Activated CD8-positive, alpha-beta T cell treated with anti-CD3 and anti-CD28 coated beads for 36 hours (primary cell): ENCODE measurements at places on chromosomes 2 and 18.
A peak's percentile ranks its signal among the peaks of the same experiment; 100 is the strongest.

GRCh38 chr2:177905640-177906039 is 166.9 kb downstream of the PDE11A start:
- H3K36me3 ChIP-seq, result no peaks in the 10 kb centered on the region
- H3K27me3 ChIP-seq, result peaks cover 4% of the 10 kb centered on the region
- DNase-seq, result no peak
- peaks cover 2% of the 10 kb centered on the region for H3K4me1 ChIP-seq

DNA sequence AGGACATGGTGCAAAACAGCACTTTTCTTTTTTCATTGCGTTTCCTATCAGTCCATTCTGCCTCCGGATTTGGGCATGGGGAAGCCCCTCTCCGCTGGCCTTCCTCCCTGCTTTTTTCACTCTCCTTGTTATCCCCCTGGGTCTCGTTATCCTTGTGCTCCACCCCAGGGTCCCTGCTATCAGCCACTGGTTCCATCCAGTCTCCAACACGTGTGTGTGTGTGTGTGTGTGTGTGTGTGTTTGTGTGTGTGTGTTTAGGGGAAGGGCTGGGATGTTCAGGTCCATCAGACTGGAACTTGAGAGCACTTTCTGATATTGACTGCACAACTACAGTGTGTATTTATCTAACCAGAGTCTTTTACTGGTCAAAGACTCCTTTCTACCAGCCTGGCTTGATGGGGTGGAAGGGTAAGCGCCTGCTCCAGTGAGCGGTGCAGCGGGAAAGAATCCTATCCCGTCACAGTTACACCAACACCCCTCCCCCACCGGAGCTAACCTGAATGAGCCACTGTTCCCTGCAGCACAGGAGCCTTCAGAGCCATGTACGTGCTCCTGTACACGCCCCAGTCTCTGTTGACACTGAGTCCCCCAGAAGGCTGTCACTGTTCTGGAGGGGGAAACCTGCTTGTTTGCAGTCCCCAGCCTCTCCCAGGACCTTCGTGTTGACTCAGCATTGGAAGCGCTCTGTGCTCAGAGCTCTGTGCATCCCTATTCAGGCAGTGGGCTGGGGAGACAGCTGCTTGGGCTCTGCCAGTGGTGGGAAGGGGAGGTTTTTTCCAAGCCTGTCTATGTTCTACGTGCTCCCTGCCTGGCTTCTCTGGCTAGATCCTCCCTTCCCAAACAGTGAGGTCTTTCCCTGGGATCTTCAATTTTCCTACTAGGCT is 4.6 kb downstream of the INHA start:
- H3K36me3 ChIP-seq, result no peaks in the 10 kb centered on the region
- H3K4me1 ChIP-seq, result no peaks in the 10 kb centered on the region
- no peak overlapping the region for H3K4me3 ChIP-seq
- no peak for DNase-seq

DNA sequence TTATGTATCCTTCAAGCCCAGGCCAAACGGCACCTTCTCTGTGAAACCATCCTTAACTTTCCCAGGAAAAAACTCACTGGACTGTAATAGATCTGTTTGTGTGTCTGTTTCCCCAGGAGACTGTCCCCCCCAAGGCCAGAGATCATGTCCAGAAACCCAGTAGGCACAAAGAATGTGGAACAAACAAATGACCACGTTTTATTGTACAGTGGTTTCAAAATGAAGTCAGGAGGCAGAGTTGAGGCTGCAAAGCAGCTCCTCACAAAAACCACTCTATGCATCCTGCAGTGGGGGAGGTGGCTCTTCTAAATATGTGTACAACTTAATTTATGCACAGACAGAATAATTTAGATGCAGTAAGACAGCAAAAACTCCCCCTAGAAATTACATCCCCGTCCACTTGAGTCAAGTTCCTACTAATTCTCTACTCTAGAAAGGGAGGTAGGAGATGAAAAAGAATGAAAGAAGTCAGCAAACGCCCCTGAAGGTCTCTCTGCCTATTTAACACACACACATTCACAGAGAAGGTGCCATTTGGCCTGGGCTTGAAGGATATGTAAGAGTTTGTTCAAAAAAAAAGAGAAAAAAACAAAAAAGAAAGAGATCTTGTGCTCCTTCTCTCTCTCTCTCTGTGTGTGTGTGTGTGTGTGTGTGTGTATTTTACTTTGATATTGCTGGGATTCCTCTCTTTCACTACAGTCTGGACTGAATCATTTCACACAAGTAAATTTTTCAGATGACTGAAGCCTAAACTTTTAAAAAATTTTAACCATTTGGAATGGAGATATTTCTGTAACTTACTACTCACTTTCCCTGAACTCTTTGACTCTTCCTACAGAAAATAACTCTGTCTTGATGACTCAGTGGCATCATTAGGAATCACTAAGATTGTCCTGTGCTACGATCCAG is 19.5 kb downstream of the BCL2 start:
- H3K4me1 ChIP-seq, result peaks cover 81% of the 10 kb centered on the region
- H3K27me3 ChIP-seq, result no peaks in the 10 kb centered on the region
- H3K27ac ChIP-seq, result peak overlapping the region; percentile 89
- DNase-seq, result peak; percentile 83
- peak overlapping the region; percentile 32 for H3K4me3 ChIP-seq

- no peak overlapping the region for H3K4me3 ChIP-seq
- H3K27me3 ChIP-seq, result no peaks in the 10 kb centered on the region
- peaks cover 5% of the 10 kb centered on the region for H3K36me3 ChIP-seq
- peaks cover 4% of the 10 kb centered on the region for H3K4me1 ChIP-seq
Measured at GRCh38 chr2:227363756-227364155, 15.3 kb downstream of the TM4SF20 start.

GRCh38 chr2:224393157-224393872 is 8.6 kb downstream of the FAM124B start:
- H3K36me3 ChIP-seq, result no peaks in the 10 kb centered on the region
- no peaks in the 10 kb centered on the region for H3K4me1 ChIP-seq
- no peak for DNase-seq
- no peak overlapping the region for H3K4me3 ChIP-seq
- H3K27ac ChIP-seq, result no peak overlapping the region

GRCh38 chr18:44502790-44503189 is 177.9 kb upstream of the SETBP1 start:
- peaks cover 29% of the 10 kb centered on the region for H3K4me1 ChIP-seq
- H3K27ac ChIP-seq, result no peak overlapping the region
- DNase-seq, result no peak
- H3K27me3 ChIP-seq, result no peaks in the 10 kb centered on the region
